Fibroblast of skin of scalp (primary cell): ENCODE measurements at places on chromosomes 4 and X.

GRCh38 chrX:44017676-44018075, 44.5 kb upstream of the NDP start:
- DNase-seq = no peak

GRCh38 chrX:65671966-65672365, 4.5 kb downstream of the MSN start:
- DNase-seq = peak; percentile 69

GRCh38 chr4:688854-689681, at the start of gene SLC49A3:
Gene SLC49A3, minus strand, starts transcription at chr4:689151. Its CDS starts 24 bp downstream, at chr4:689127.
- DNase-seq = no peak

DNA sequence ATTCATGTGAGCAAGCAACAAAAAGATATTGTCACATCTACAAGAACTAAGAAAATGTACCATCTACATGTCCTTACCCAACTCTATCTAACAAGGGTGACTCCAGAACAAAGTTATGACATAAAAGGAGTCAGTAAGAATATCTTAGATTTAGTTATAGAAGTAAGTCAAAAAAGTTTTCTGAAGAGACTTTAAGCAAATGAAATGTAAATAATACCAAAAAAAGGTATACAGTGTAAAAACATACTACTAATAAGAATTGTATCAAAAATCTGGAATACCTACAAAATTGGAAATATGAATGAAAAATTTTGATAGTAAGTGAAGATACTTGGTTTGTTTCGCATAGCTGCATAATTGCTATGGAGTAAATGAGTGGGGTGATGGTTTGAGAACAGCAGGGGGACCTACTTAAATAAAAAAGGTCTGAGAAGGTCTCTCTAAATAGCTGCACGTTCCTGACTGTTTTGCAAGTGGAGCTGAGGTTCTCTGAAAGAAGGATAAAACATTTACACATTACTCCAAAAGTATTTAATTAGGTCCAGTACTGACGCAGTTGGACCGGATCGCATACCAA, 51.0 kb upstream of the ENPP6 start:
- DNase-seq = no peak

- no peak for DNase-seq
Observed at GRCh38 chrX:97847885-97848679, 964.4 kb downstream of the RPA4 start.
